ENCODE measurements at places on chromosomes 6 and 20. TPM values are rescaled to one million over a fixed set of nuclear protein-coding genes. Genes with fewer than 3 reads are reported as not detected.

The CLPSL1 gene
- polyA plus RNA-seq, result 0.39 TPM

The BCAS4 gene
- polyA plus RNA-seq, result 6.2 TPM

The NRSN1 gene
- polyA plus RNA-seq, result 0.44 TPM

The LY6G6F gene
- polyA plus RNA-seq, result 1.0 TPM

The CRISP3 gene
- polyA plus RNA-seq, result 0.48 TPM

The TRIM38 gene
- polyA plus RNA-seq, result 11.9 TPM

The LAMA2 gene
- 37.2 TPM for polyA plus RNA-seq

The CD83 gene
- 11.2 TPM for polyA plus RNA-seq

The SASH1 gene
- polyA plus RNA-seq, result 23.9 TPM

The LST1 gene
- polyA plus RNA-seq, result 6.7 TPM

The HLA-DRA gene
- 58.4 TPM for polyA plus RNA-seq

The TRDN gene
- polyA plus RNA-seq, result 2.7 TPM

The PRSS35 gene
- 37.5 TPM for polyA plus RNA-seq

The ADGRF5 gene
- polyA plus RNA-seq, result 29.2 TPM

The MYL9 gene
- 251 TPM for polyA plus RNA-seq

The MROH8 gene
- polyA plus RNA-seq, result 9.0 TPM

The WFDC2 gene
- 204 TPM for polyA plus RNA-seq

The CALHM6 gene
- 0.80 TPM for polyA plus RNA-seq

The DNPH1 gene
- polyA plus RNA-seq, result 104 TPM

The PPP1R3G gene
- 2.6 TPM for polyA plus RNA-seq

The EHMT2 gene
- 92.0 TPM for polyA plus RNA-seq

The GNMT gene
- polyA plus RNA-seq, result 1.5 TPM

The TRAPPC3L gene
- polyA plus RNA-seq, result 0.35 TPM

The COX4I2 gene
- polyA plus RNA-seq, result 1.6 TPM

The RUNX2 gene
- 1.5 TPM for polyA plus RNA-seq

The GLP1R gene
- 1.1 TPM for polyA plus RNA-seq

The SMPDL3A gene
- 12.4 TPM for polyA plus RNA-seq

The MARCKS gene
- polyA plus RNA-seq, result 202 TPM

The SALL4 gene
- 11.3 TPM for polyA plus RNA-seq

The ZC3H12D gene
- 0.29 TPM for polyA plus RNA-seq

The PDYN gene
- polyA plus RNA-seq, result 0.34 TPM

The CALHM5 gene
- polyA plus RNA-seq, result 2.2 TPM

All from renal pelvis (tissue), 12 donors.